ENCODE measurements at places on chromosomes 6 and 20.

GRCh38 chr6:161279677-161280415, 6.0 kb upstream of the AGPAT4 start:
- DNase-seq, result no peak

DNA sequence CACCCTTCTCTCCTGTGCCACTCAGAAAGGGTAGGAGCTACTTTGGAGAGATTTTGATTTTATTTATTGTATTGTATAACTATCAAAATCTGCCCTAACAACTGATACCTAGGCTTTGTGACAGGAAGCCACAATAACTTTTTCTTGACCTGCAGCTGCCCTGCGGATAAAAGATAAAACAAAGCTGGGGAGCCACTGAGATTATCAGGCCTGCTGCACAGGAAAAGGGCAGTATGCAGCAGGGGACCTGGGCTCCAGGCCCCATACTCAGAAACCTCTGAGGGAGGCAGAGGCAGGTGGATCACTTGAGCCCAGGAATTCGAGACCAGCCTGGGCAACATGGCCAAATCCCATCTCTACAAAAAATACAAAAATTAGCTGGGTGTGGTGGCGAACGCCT, 980 bp upstream of the SNX21 start:
- no peak for DNase-seq

GRCh38 chr20:48619126-48620101, 208.4 kb downstream of the PREX1 start:
- DNase-seq, result no peak

GRCh38 chr6:113115196-113115595, 741.9 kb upstream of the MARCKS start:
- DNase-seq, result no peak

DNA sequence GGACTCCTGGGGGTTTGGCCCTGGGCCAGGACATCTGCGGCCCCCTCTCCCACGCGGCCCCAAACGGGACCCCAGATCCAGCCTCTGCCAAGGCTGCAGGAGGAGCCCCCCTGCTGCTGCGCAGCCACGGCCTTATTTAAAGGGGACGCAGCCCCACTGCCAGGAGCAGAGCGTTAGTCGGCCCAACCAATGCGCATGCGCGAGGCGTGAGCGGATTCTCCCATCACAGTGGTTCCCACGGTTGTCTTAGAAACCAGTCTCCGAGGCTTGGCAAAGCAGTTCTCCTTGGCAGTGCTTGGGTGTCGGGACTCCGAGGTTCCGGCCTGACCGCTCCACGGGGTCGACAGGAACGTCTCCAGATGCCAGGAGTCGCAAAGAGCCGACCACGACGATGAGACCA, 288.3 kb upstream of the ZNF337 start:
- DNase-seq, result no peak

GRCh38 chr6:133591275-133591674, 297.6 kb upstream of the TCF21 start:
- no peak for DNase-seq

DNA sequence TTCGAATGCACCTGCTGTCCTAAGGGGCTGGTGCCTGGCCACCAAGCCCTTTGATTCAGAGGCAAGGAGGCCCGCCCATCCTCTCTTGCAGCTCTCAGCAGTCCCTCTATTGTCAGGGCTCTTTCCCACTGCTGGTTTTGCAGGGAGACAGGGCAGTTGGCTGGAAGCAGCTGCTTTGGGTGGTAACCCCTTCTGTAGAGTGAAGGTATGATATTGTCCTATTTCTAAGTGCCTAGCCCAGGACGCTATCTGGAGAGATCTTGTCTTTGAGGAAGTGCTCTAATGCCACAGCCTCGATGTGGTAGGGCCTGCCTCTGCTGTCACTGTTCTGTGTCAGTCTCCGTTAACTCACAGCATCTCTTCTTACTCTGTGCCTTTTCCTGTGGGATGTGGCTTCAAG, 5.6 kb downstream of the PLCG1 start:
- DNase-seq, result no peak

- DNase-seq, result no peak
Measured at GRCh38 chr6:43517505-43518357, 842 bp downstream of the POLR1C start.

- DNase-seq, result no peak
Measured at GRCh38 chr6:163398115-163398514, 16.4 kb upstream of the QKI start.

- DNase-seq, result no peak
Measured at GRCh38 chr20:47330071-47330470, 26.4 kb downstream of the ZMYND8 start.

DNA sequence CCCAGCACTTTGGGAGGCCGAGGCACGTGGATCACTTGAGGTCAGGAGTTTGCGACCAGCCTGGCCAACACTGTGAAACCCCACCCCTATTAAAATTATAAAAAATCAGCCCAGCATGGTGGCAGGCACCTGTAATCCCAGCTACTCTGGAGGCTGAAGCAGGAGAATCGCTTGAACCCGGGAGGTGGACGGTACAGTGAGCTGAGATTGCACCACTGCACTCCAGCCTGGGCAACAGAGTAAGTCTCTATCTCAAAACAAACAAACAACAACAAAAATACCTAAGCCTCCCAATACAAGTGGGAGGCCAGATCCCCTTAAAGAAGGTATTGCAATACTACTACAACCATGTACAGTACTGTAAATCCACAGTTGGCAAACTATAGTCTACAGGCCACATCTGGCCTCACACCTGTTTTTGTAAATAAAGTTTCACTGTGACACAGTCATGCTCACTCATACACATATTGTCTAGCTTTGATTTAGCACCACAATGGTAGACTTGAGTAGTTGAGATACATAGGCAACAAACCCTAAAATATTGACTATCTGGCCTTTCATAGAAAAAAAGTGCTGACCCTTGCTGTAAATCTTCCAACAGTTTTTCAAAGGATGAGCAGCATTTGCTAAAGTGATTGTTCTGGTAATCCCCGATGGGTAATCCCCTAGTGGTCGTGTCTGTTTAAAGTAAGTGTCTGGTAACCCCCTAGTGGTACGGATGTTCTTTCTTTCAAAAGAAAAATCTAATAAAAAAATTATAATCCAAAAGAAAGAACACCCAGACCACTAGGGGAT, 202.0 kb downstream of the RNGTT start:
- DNase-seq, result no peak

DNA sequence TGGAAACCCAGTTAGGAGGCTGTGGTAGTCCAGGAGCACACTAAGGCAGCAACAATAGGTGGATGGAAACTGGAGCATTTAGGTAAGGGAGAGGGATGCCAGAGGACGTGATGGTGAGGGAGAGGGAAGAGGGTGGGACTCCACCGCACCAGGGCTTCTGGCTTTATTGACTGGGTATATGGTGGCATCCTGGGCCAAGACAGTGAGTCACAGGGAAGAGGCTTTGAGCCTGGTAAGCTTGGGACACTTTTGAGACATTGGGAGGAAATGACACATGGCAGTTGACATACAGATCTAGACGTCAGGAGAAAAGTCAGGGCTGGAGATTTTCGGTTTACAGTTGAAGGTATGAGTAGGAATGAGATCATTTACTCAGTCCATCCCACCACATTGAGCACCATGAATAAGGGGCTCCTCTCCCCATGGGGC, 14.9 kb downstream of the NT5E start:
- peak; percentile 27 for DNase-seq

GRCh38 chr6:39300739-39301138, 13.5 kb downstream of the KCNK17 start:
- DNase-seq, result no peak

DNA sequence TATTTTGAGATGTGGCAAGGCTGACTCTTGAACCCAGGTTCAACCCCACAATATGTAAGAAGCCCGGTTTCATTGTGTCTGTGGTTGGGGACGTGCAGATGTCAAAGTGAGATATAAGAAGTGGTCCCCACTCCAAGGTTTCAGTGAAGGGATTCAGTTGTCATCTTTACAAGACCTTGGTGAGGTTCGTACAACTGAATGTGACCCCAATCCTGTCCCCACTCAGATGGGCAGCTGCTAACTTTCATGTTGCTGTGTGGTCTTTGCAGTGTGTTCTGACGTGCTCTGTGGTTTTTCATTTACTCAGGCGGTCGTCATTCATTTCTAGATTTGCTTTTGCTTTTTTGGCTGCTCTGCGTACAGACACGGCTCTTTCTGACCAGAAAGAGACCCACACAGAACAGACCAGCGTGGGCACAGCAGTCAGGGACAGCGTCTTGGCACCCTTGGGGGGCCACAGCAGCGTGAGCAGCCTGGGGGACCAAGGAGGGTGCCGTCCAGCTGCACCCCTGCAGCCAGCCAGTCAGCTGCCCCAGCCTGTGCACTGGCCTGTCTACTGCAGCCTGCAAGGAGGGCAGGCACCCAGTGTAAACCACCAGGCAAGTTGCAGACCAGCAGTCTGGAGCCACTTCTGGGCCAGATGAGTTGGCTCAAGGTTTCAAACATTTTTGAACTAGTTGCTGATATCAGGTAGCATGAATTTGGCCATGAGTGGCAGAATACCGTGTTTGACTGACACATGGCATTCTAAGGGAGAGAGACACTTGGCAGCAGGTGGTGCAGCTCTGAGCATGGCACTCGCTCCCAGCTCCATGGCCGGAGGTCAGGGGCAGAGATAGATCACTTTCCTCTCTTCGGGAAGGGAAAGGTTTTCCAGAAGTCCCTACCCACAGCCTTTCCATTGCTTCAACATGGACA, 49.4 kb upstream of the IRF4 start:
- DNase-seq, result no peak

GRCh38 chr20:53362736-53363135, 230.9 kb downstream of the ZNF217 start:
- DNase-seq, result no peak

DNA sequence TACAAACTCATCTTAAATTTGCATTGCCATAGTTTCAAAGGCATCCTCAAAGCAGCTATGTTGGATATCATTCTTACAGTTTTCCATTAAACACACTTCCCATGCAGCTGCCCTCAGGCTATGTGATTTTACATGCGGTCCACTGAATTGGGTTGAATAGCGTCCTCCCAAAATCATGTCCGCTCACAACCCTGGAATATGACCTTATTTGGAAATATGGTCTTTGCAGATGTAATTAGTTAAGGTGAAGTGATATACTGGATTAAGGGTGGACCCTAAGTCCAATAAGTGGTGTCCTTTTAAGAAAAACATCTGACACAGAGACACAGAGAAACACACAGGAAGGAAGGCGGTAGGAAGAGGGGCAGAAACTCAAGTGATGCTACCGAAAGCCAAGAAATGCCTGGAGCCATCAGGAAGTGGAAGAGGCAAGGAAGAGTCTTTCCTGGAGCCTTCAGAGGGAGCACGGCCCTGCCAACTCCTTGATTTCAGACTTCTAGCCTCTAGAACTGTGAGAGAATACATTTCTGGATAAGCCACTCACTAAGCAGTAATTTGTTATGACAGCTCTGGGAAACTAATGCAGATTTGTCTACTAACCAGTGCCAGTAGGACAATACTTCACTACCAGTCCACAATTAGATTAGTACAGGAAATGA, 42.7 kb upstream of the NHSL1 start:
- DNase-seq, result no peak

- no peak for DNase-seq
Measured at GRCh38 chr20:56989516-56989915, 276.9 kb downstream of the BMP7 start.

DNA sequence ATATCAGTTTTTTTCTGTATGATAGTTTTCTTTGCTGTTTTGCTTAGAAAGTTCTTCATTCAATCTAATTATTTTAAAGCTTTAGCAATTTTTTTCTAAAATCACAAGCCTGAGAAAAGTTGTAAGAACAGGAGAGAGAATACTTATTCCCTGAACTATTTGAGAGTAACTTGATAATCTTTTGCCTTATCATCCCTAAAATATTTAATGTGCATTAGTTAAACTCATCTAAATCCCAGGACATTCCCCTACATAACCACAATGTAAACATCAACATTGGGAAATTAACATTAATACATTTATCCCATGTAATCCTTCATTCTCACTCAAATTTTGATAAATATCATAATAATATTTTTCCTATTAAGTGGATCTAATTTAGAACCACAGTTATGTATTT, 241.8 kb downstream of the CD109 start:
- DNase-seq, result no peak

GRCh38 chr20:62938105-62938888, at the start of gene GID8:
Gene GID8, plus strand, starts transcription at chr20:62938147. Its CDS starts 3,356 bp downstream, at chr20:62941503.
- DNase-seq, result peak; percentile 69

DNA sequence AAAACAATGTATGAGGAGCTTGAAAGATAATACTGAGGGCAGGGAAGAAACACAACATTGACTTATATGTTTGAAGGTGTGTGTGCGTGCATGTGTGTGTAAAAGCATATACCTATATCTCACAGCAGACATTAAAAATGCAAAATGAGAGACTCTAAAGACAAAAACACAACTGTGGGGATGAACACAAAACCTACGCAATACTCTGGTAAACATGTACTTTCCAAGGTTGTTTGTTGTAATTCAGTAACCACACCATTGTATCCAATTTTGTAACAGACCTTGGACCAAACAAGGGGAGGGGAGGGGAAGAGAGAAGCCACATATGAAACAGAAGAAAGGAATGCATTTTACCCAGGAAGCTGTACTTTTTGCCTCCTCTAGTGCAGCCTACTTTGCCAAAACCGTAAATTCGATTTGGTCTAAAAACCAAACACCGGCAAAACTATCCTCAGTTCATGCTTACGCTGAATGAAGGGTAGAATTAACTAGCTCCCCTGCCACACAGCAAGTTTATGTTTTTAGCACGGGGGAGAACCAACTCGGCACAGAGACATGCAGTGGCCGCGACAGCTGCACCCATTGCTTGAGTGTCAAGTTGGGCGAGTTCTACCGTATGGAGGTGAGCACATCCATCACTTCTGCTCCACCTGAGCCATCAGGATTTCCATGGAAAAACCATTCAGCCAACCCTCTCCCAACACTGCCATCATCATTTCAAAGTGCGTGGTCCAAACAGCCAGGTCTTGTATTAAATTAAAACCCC, 50.0 kb downstream of the CNKSR3 start:
- DNase-seq, result no peak

DNA sequence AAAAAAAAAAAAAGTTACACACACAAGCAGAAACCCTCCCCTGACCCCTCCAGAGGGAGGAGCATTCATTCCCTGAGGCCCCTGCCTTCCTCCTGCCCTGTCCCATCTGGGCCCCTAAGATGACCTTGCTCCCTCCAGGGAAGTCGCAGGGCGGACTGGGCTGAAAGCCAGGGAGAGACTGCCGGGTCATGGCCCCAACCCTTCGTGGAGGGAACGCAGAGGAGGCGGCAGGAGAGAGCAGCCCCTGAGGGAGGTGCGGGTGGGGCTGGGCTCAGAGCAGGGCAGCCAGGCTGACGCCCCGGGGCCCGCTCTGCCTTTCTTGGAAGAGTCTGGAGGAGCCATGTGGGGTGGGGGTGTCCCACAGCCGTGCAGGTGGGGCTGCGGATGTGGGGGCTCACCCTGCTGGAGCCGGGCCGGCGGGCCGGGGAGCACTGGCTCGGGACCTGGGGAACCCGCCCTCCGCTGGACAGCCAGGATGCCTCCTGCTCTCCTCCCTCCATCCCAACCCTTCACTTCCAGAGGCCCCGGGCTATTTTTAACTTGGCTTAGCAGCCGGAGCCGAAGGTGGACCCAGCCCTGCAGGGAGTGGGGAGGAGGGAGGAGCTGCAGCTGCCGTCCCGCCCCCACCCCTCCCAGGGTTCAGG, 15.0 kb upstream of the ABHD16B start:
- DNase-seq, result peak; percentile 91

- DNase-seq, result no peak
Measured at GRCh38 chr6:151121900-151122299, 117.9 kb upstream of the AKAP12 start.

Measured in endodermal cell (in vitro differentiated cells).